Stimulated activated CD4-positive, alpha-beta T cell treated with anti-CD3 and anti-CD28 coated beads, TNF-alpha, amount 100 ng/mL, for 4 hours (primary cell): ENCODE measurements at places on chromosomes 11 and 22.

DNA sequence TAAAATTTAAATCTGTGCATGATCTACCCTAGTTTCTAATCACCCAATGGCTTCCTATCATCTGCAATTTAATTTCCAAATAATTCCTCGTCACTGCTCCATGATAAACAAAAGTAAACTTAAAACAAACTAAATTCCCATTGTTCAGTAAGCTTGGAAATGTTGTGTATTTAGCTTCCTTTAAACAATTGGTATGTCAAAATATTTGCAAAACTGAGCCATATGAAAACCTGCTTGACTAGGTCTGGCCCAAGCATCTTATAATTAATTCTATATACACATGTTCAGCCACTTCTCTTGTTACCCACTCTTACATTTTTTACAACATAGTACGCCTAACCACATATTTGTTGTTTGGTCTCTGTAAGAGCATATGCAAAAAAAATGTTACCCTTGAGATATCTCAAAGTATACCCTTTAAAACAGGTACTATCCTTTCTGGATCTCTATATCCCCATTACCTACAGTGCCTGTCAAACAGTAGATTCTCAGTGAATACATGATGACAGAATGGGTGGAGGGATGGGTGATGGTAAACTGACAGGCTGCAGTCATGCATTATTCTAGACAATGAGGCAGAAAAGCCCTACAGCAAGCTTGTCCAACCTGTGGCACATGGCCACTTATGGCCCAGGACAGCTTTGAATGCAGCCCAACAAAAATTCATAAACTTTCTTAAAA is 1277.9 kb upstream of the TENM4 start:
- no peak for DNase-seq

DNA sequence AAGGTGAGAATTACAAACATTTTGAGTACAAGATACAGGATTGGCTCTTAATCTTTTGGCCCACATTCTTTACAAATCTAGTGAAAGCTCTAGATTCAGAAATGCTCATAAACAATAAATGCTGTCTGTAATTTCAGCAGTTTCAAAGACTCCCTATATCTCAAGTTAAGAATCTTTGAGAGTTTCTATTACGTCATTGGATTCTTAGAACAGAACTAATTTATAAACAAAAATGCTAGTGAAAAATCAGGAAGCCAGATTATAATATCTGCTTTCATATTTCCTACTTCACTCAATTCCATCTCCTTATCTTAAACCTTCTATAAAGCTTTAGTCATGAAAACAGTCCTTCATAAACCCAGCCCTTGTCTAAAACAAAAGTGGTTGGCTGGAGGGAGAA is 32.1 kb downstream of the CTSC start:
- no peak for DNase-seq

GRCh38 chr11:12769834-12770345 is 95.7 kb downstream of the TEAD1 start:
- DNase-seq = no peak

DNA sequence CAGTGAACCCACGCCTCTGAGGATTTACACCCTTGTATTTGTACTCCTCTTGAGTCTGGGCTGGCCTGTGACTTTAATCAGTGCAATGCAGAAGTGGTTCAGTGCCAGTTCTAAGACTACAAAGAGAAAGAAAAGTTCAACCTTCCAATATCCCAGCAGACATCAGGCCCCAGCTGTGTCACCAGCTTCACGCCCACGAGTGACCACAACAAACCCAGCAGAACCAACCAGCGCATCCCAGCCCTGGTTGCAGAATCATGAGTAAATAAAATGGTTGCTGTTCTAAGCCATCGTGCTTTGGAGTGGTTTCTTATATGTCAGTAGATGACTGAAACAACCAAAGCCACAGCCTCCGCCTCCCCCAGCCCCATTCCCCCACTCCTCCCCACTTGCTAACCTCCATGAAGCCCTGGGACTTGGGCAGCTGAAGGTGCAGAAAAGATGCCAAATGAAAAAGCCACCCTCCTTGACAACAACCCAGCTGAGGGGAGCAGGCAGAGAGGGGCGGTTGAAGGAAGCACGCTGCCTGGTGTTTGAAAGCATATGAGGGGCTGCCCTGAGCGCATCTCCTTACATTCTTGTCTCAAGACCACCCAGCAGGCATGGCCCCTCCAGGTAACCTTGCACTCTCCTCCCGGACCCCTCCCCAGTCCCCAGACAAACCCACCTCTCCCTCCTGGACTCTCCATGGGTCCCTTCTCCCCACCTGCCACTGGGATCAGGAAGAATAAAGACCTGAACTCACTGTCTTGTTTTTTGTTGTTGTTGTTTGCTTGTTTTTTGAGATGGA is 20.9 kb downstream of the TSKU start:
- DNase-seq = no peak

GRCh38 chr11:23751280-23751679 is 745.6 kb upstream of the LUZP2 start:
- DNase-seq = no peak

GRCh38 chr11:73965764-73966121 is 14.9 kb downstream of the DNAJB13 start:
- DNase-seq = no peak

DNA sequence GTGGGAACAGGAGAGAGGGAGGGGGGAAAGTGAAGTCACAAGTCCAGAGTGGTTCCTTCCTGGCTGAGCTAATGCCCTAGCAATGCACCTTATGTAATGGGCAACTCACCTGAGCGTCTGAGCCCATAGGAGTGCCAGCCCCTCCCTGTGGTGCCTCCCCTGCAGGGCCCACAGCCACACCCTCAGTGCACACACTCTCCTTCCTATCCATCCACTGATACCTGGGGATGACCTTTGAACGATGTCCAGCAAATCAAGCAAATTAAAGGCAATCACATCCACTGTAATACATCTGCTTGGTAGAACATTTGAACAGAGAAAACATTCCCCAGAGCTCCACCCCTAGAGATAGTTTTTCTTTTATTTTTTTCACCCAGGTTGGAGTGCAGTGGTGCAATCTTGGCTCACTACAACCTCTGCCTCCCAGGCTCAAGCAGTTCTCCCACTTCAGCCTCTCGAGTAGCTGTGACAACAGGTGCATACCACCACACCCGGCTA is 19.6 kb upstream of the MICAL2 start:
- no peak for DNase-seq

DNA sequence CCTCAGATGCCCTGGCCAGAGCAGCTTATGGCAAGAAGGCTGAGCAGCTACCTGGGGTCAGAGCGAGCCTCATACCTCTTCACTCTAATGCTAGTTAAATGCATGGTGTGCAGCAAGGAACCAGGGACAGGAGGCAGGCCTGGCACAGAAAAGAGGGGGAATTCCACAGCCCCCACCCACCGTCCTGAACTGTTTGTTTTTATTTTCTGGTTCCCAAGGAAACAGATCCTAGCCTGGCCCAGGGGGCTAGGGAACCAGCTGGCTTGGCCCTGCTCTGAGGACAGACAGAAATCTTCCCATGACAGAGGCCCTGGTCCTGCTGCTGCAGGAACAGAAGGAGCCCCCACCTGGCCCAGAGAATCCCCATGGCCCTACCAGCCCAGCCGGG is 40.4 kb downstream of the SLCO2B1 start:
- DNase-seq = no peak

- no peak for DNase-seq
These were observed 672.5 kb downstream of the BRD1 start for GRCh38 chr22:49155039-49155769.

- DNase-seq = no peak
These were observed 16.6 kb downstream of the SLC3A2 start for GRCh38 chr11:62897311-62897710.

GRCh38 chr11:17013548-17014320 is 480 bp downstream of the PLEKHA7 start:
- DNase-seq = no peak

- no peak for DNase-seq
These were observed 188.3 kb upstream of the BLID start for GRCh38 chr11:122304306-122304705.

DNA sequence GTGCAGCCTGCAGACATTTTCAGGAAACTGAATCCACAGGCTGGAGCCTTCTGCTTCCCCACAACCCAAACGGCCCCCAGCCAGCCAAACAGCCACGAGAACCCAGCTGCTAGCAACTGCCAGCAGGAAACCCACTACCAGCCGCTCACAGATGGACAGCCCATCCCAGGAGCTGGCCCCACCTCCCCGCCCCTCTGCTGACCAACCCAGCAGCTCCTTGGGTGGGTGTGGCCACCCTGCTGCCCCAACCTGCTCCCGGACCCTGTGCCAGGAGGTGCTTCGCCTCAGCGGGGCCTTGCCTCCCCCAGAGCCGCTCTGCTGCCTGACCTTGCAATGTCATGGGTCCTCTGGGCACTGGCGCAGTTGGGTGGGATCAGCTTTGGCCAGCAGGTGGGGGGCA is 8.2 kb upstream of the CCDC188 start:
- DNase-seq = no peak

DNA sequence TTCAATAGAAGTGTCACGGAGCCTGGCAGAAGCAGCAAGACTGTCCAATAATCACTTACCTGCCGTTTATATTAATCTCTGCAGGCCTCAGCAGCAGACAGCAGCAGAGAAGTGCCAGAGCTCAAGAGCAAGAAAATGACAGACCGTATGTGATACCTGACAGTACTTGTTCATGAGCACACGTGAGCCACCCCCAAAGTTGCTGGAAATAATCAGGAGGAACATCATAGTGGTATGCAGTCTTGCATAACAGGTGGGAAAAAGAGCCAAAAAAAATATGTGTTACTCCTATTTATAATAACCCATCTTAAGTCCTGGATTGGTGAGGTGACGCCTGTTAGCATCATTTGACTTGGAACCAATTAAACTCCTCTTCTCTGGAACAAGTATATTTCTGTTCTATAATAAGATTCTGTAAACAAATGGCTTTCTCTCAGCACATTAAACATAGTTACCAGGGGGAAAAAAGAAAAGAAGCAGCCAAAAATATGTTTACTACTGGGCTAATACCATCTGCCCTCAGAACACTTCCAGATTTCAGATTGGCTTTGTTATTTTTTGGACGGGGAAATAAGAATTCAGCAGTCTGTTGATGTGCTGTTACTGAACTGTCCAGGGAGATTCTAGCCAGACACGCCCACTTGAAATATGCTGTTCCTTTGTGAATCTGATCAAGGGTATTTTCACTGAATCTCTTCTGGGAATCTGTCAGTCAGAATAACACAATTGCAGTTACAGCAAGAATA is 7.9 kb upstream of the SLN start:
- no peak for DNase-seq

DNA sequence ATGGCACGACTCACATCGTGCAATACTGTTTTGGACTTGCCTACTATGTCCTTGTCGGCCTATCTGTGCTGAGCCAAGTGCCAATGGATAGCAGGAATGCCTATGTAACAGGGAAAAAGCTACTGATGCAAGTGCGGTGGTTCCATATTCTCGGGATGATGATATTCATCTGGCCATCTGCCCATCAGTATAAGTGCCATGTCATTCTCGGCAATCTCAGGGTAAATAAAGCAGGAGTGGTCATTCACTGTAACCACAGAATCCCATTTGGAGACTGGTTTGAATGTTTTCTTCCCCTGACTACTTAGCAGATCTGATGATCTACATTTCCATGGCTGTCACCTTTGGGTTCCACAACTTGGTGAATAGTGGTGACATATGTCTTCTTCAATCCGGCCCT is 20.1 kb downstream of the OOSP3 start:
- DNase-seq = no peak

DNA sequence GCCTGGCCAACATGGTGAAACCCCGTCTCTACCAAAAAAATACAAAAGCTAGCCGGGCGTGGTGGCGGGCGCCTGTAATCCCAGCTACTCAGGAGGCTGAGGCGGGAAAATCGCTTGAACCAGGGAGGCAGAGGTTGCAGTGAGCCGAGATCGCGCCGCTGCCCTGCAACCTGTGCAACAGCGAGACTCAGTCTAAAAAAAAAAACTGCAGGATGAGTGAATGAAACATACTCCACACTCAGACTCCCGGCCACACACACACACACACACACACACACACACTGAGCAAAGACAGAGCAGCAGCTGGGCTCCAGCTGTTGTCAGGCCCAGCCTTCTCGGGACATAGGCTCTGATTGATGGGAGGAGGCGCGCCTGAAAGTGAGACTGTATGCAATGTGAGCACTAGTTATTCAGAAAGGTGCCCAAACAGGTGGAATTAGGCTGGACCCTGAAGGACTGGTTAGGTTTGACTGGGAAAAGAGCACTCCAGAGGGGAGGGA is 1.5 kb upstream of the PLEKHA7 start:
- no peak for DNase-seq

DNA sequence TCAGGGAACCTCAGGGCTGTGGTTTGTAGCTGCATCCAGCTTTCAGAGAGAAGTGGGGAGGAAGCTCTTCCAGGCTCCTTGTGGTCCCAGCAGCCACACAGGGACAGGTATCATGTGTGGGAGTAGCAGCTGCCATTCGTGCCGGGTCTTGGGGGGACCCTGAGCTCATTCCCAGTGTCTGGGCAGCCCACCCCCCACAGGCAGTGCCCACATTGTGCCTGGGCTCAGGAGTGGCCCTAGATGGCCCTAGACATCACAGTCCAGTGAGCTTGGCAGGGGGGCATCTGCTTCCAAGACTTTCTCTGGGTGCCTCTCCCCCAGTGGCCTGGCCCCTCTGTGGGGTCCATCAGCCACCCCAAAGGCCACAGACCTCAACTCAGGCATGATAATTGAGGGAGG is 619.7 kb downstream of the BRD1 start:
- DNase-seq = no peak

GRCh38 chr11:109197656-109198055 is 224.3 kb upstream of the C11orf87 start:
- no peak for DNase-seq

GRCh38 chr11:2577991-2578928 is 121.5 kb downstream of the KCNQ1OT1 start:
- DNase-seq = no peak

DNA sequence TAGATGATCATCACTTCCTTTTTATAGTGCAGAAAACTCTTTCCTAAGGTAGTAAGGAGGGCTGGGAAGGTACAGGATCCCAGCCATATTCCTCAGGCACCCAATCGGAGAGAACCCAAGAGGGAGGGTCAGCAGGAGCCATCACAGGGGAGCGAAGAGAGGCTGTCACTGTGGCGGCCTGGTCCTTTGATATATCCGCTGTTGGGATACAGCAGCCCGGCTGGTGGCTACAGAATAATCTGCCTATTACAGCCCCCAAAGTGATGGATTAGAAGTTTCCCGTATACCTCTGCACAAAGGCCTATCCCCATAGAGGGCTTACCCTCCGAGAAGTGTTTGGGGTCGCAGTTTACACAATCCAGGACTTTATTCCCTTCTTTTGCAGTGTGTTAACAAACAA is 48.5 kb downstream of the OR4D9 start:
- DNase-seq = no peak

DNA sequence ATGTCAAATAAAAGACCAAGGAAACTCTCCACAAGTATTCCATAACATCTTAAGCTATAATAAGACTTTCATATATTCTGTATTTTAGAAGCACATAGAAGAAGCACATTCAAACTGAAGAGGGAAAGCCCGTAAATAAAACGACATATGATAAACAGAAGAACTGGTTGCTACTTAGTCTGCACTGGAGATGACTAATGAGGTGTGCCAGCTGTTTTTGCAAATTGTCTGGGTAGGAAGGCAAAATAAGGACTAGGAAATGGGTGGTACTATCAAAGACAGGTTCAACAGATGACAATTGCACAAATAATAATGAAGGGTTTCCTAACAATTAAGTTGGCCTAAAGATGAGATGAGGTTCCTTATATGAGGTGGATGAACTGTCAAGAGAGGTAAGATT is 593.2 kb upstream of the CCDC179 start:
- DNase-seq = no peak

GRCh38 chr22:46763051-46763705 is 728 bp downstream of the TBC1D22A start:
- DNase-seq = no peak

GRCh38 chr11:57772562-57772961 is 11.0 kb downstream of the CTNND1 start:
- DNase-seq = no peak

GRCh38 chr11:640021-640706 is 3.1 kb downstream of the DRD4 start:
- DNase-seq = no peak
